Heart right ventricle (tissue), 16 donors: ENCODE measurements at places on chromosomes 3 and 15. TPM values are rescaled to one million over a fixed set of nuclear protein-coding genes. Genes with fewer than 3 reads are reported as not detected.

DNA sequence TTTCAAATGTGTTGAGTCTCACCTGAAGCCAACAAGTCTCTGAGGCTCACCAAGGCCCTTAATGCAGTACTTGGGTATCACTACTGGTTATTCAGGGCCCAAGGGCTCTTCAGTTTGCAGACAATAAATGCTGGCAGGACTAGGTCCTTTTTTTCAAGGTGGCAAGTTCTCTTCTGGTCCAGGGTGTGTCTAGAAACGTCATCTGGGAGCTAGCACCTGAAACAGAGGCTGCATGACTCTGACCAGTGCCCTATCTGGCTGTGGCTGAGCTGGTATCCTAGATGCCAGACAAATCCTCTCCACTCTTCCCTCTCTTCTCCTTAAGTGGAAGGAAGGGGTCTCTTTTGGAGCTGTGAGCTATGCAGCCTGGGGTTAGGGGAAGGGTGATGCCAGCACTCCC, 276.8 kb downstream of the PYDC2 start:
- DNase-seq: no peak

- no peak for DNase-seq
Measured at GRCh38 chr15:75861750-75862402, 18.6 kb downstream of the UBE2Q2 start.

DNA sequence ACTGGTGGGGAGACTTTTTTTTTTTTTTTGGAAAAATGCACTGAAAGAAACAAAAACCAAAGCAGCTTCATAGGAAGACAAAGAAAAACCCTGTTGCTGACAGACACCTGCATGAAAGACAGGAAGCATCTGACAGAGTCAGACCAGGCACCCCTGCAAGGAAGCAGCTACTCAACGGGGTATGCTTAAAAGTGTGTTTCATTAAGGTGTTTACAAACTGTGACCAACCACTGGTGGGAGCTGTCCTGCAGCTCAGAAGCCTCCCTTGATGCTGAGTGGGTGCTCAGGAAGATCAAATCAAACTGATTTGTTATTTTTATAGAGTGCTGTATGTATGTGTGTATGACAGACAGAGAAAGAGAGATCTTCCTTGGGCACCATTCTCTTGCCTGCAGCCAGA, 34.7 kb upstream of the AGBL1 start:
- DNase-seq: no peak

The GRM7 gene
- not detected for total RNA-seq
